Testis (tissue), 5 donors: ENCODE measurements at places on chromosomes 16 and 17.

- DNase-seq = no peak
These were observed 76.0 kb downstream of the ABCC1 start for GRCh38 chr16:16025214-16025968.

DNA sequence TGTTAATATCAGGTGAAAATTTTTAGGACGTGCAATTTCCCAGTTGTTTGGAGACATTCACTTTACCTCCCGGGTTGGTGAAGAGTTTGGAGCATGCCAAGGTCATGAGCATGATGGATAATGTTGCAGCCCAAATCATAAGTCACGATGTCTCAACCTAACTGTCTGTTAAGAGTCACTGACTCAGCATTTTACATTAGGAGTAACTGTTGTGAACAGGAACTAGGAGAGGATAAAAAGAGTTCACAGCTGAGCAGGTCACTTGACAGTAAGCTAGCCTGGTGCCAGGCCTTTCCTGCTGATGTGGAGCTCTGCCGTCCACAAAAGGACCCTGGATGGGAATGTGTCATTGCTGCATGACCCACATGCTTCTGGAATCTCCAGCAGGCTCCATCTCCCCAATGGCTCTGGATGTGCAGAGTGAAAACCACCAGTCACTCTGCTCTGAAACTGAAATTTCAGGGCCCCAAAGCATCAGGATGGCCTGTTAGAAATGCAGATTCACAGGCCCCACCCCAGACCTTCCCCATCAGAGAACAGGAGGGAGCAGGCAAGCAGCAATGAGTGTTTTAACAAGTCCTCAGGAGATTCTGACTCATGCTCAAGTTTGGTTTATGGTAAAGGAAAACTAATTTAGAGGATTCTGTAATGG is 371.6 kb upstream of the MAF start:
- DNase-seq = no peak

GRCh38 chr16:57406881-57407280 is 2.3 kb downstream of the CCL17 start:
- no peak for DNase-seq

DNA sequence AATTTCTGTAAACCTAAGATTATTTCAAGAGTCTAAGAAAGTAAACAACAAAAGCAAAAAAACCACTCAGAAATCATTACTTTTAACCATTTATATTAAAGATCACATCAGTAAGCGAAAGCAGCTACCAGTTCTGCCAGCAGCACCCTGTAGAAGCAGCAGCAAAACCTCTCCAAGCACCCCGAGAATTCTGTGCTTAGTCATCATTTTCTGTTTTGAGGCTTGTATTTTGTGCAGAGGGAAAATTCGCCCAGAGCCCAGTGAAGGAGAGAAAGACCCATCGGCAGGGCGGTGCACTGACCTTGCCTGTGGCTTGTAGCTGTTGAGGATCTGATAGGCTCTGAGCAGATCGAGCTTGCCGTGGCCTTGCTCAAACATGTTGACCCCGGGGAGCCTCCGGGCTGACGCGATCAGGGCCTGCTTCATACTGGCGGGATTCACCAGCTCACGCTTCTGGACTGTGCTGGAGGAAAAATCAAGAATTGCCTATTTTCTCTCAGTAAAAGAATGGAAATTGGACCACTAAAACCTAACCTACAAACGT is 35.2 kb downstream of the MBTPS1 start:
- peak; percentile 50 for DNase-seq

- DNase-seq = no peak
These were observed 9.2 kb upstream of the GLIS2 start for GRCh38 chr16:4306470-4307214.

DNA sequence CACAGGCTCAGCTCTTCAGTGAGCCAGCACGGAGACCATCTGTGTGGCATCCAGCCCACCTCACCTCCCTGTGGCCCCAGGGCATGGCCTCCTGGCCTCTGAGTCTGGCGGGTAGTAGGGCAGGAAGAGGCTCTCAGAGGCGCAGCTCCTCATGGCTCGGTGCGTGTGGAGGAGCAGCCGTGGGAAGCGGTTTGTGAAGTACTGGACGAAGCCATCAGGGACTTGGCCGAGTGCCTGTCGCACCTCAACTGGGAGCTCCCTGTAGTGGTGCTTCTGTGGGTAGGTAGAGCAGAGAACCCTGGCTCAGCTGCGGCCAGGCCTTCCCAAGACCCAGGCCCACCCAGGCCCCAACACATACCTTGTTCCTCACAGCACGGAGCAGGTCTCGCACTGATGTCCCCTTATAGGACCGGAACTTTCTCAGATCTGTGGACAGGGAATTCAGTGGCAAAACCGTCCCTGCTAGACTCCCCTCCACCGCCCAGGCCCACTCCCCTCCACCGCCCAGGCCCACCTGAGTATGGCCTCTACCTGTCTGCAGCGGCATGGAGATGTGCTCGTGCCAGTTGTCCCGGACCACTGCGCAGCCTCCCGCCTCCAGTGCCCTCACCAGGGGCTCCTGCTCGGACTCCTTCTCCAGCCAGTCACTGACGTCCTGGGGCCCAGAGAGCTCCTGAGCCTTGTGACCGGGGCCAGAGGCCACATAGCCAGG is 12.2 kb downstream of the PLK1 start:
- DNase-seq = no peak

DNA sequence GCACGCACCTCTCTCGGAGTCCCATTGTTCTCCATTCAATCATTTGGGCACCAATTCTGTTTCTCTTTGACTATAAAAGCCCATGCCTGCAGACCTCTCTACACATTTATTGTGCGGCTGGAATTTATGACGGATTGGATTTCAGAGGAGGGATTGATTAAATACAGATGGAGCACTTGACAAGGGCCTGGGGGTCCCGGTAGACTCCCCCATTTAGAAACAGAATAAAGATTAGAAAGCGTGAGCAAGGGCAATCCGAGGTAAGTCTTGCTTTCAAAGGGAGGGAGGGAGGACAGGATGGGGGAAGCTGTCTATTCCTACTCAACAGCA is 15.1 kb upstream of the PITPNM3 start:
- DNase-seq = no peak

DNA sequence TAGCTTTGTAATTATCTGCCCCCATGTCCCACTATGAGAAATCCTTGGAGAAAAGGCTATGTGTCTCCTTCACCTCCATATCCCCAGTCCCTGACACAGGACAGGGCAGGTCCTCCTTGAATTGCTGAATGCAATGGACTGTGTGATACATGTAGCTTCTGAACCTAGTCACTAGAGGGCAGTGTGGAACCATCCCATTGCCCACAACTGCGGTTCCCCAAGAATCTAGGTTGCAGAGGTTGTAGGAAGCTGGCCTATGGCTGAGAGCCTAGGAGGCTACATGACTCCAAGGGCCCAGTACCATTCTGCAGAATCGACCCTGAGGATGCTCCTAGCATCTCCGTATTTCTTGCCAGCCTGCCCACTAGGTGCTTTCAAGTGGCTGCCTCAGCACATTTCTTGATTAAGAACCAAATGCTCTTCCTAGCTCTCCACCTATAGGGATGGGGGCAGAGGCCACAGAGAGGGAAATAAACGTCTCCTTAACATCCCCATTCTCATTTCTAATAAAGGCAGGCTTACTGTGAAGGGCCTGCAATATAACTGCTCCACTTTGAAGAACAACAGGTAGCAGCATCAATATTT is 394.0 kb downstream of the CA10 start:
- peak; percentile 67 for DNase-seq

- no peak for DNase-seq
These were observed 3.4 kb upstream of the HLF start for GRCh38 chr17:55261311-55261710.

GRCh38 chr16:55333684-55334083 is 9.7 kb downstream of the IRX6 start:
- no peak for DNase-seq

DNA sequence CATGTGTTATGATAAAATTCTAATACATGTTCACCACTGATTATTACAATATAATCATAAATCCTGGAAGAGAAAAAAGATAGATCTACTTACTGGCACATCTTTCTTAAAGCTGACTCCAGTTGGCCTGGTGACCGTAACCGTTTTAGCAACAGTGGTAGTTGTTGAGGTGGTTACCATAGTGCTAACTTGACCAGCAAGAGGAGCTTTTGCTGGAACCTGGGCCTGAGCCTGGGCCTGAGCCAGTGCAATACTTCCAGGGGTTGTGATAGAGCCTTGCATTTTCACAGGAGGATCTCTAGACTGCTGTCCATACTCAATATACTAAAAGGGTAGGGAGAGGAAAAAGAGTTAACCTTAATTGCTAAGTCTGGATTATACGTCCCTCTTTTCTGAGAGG is 36.2 kb downstream of the SETD6 start:
- DNase-seq = no peak

DNA sequence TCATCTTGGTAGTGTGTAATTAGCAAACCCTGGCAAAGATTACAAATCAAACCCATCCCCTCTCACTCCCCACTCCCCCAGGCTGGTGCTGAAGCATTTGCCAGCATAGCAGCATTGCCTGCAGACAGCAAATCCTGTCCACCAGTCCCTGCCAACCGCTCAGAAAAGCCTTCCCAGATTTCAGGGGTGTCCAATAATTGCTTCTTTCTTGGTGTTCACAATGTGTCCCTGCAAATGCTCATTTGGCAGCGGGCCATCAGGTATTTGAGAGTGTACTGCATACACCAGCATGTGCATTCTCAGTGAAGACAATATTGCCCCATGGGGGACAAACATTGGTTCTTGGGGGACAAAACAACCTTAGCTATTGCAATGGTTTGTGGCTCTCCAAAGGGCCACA is 28.2 kb downstream of the ORC6 start:
- no peak for DNase-seq

GRCh38 chr17:78812855-78813254 is 27.8 kb downstream of the USP36 start:
- DNase-seq = peak; percentile 54

- DNase-seq = no peak
These were observed 1297.6 kb upstream of the GOT2 start for GRCh38 chr16:60031740-60032139.

- no peak for DNase-seq
These were observed 41.8 kb downstream of the PSME3IP1 start for GRCh38 chr16:57144027-57144426.

DNA sequence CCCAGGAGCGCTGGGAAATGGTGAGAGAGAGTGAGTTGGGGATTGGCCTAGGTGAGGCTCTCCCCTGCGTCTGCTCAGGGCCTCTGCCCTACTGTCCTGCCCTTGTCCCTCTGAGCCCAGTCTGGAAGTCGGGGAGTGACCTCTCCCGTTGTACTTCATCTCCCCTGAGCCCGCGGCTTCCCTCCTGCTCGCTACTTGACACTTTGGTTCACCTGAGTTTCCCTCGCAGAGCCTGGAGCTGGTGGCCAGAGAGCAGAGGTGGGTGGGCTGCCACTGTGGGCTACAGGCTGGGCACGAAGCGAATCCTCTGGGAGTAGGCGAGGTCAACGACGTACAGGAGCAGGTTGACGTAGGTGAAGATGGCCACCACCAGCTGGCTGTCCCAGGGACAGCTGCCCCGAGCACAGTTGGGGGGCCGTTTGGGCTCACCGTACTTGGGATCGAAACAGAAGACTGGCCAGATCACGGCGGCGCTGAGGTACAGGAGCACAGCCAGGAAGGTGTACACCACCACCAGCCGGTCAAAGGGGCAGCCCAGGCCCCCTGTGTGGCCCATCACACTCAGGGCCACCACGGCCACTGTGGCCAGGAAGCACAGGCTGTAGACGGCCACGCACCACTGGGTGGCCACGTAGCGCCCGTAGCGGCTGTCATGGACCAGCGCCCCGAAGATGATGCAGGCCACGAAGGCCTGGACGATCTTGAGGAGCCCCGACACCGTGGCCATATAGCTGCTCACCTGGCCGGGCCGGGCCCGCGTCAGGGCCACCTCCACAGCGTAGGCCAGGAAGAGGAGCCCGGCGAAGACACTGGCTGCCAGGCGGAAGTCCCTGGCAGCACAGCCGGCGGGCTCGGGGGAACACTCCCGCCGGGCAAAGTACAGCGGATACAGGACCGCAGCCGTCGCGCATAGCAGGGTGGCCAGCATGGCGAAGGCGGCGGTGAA is 3.7 kb upstream of the PYCR1 start:
- no peak for DNase-seq

- DNase-seq = no peak
These were observed 17.2 kb downstream of the IQCK start for GRCh38 chr16:19735074-19735867.
